ENCODE measurements at places on chromosomes 7 and 10. TPM values are rescaled to one million over a fixed set of nuclear protein-coding genes. Genes with fewer than 3 reads are reported as not detected.

CYP26A1 gene
- not detected for total RNA-seq

ADIRF gene
- 191 TPM for total RNA-seq

CPA2 gene
- total RNA-seq = not detected

DNA sequence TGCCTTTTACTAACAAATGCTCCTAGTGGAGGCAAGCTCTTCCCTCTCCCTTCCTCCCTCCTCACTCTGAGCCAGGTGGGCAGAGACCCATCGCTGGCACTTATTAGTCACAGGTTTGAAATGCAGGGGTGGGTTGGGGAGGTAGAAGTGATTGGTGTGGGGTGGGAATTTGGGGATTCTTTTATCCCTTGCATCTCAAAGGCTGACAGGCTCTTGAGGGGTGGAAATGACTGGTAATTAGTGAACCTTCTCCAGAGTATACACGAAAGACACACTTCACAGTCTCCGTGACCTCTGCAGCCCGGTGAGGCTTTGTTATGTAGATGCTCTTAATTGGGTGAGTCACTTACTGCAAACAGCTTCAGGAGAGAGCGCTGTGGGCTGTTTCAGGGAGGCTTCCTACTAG lies 13.9 kb upstream of the LRMDA start:
- DNase-seq = no peak

DNA sequence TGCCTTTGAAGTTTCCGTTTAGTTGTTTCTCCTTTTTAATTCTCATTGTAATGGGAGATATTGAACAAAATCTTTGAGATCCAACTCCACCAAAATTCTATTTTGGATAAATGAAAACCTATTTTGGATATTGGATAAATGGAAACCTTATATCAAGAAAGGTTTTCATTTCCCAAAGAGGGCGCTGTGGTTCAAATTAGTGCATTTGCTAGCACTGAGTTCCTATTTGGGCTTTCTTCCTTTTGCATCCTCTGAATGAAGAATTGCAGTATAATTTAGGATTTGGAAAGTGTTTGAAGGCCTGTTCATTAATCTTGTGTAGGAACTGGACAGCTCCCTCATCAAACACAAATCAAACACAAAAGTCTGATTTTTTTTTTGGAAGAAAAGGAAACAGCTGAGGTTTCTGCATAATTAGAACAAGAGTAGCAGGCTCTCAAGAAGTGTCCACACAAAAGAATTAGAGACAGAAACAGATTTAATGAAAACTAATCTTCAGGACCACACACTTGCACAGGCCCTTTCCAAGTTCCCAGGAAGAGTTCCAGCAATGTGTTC lies 80.8 kb upstream of the KLF14 start:
- no peak for DNase-seq

GRCh38 chr7:134444198-134444960 lies 14.5 kb downstream of the AKR1B1 start:
- no peak for DNase-seq

DNA sequence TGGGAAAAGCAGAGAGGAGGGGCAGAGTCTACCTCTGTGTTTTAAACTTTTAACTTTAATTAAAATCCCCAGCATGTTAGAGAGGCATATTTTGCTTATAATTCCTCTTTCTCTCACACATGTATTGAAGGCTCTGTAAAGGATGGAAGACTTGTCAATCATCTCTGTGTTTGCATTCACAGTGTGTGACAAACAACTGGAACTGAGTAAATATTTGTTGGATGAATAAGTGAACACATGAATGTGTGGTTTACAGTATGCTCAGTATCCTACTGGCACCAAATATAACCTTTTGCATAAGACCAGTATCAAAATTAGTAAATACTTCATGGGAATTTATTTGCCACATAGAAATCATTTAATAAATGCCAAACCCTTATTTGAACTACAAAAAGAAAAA lies 829.0 kb downstream of the GRID1 start:
- DNase-seq = no peak

DNA sequence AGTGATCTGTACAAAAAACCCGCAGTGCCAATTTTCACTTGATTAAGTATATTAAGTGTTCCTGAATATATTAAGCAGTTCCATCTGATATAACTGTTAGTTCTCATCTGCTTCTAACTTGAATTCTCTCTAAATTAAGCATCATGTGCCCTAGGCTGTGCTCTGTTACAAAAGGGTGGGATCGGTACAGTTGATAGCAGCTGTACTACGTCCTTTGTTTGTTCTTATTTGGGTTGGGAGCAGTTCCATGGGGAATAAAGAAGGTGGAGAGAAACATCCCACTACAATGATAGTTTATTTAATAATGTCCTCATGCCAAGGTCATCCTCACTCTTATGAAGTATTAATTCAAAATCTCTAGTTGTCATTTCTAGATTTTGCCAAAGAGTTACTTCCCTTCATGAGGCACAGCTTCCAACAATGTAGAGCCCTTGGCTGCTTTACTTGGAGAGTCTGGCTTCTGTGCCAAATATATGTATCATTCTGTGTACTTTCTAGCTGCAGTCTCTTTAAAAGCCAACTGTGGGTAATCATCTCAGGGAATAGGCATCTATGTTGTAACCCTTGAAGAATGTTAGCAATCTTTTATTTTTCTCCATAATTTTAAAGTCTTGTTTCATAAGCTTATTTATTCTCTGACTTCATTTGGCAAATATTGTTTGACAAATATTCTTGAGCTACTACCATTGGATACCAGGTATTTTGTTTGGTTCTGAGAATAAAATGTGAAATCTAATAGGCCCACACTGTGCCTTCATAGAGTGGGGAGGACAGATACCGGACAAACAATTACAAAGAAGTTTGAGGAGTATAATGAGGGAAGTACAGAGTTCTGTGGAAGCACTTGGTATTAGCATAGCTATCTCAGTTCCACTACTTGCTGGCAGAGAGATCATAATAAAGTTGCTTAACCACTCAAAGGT lies 22.4 kb upstream of the AHR start:
- no peak for DNase-seq

DNA sequence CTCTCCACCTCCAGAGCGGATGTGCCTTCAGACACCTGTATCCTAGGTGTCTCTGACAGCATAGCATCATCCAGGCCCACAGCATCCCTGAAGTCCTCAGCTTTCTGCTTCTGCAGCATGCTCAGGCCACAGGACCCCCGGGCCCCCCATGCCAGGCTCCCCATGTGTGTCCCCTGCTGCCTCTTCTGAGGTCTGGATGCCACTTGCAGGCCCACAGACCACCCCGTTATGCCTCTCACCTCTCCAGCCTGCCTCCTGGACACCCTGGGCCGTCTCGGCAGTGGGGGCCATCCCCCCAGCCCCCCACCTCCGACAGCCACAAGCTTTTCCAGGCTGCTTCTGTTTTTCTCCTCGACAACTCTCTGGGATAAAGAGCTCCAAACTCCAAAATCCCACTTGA lies 84.4 kb downstream of the WNT2 start:
- no peak for DNase-seq

DNA sequence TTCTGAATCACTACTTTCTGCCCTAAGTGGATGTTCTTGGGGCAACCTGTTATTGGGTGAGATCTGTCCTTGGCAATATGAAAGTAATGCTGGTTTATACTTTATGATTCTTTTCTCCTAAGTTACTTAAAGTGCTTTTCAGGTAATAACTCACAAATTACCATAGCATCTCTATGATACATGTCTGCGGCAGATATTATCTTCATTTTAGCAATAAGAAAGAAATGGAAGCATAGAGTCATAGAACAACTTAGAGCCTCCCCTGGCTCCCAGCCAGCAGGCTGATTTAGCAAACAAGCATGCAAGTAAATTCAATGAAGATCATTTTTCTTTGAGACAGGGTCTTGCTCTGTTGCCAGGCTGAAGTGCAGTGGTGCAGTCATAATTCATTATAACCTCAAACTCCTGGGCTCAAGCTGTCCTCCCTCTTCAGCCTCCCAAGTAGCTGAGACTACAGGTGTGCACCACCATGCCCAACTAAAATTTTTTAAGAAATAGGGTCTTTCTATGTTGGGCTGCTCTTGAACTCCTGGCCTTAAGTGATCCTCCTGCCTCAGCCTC lies 38.1 kb upstream of the GRM8 start:
- DNase-seq = no peak

DNA sequence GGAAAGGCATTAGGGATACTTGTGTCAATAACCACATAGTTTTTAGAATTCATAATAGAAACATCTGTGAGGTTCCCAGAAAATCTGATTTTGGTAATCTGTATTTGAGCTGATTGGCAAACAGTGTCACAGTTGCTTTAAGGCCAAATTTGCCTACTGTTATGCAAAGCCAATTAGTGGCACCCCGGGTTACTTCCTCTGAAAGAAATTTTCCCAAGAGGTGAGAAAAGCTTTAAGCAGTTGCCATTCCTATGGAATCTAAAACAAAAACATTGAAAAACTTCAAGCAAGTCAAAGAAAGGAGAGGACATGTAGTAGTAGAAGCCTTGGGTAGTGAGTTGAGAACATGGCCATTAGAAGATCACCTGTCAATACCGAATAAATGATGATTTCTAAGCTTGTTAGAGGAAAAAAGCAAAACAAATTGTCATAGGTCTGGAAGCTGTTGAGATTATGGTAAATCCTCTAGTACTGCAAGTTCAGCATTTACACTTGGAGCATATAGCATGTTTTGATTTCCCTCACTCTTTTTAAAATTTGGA lies 176.8 kb downstream of the TWIST1 start:
- DNase-seq = no peak

DNA sequence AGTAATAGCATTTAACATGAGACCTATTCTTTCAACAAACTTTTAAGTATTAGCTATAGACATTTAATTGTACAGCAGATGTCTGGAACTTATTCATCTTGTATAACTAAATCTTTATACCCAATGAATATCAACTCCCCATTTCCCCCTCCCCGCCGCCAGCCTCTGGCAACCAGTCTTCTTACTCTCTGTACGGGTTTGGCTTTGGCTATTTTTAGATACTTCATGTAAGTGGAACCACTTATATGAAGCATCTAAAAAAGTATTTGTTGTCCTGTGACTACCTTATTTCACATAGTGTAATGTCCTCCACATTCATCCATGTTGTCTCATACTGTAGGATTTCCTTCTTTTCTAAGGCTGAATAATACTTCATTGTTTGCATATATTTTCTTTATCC lies 60.8 kb downstream of the RAB18 start:
- DNase-seq = no peak

DNA sequence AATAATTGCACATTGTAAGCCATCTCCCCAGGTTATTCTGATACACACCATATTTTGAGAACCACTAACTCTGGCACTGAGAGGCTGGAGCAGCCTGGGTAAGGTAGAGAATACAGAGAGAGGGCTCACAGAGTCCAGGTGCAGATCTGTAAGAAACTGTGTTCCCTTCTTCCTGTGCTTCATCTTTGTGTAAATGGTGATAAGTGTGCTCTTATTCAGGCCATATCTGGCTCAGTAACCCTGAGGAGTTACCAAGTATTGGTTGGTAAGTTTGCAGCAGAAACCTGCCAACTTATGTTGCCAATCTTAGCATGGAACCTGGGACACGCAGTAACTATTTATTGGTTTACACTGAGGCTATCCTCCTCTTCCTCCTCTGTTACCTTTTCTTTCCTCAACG lies 16.2 kb upstream of the ICA1 start:
- no peak for DNase-seq

DNA sequence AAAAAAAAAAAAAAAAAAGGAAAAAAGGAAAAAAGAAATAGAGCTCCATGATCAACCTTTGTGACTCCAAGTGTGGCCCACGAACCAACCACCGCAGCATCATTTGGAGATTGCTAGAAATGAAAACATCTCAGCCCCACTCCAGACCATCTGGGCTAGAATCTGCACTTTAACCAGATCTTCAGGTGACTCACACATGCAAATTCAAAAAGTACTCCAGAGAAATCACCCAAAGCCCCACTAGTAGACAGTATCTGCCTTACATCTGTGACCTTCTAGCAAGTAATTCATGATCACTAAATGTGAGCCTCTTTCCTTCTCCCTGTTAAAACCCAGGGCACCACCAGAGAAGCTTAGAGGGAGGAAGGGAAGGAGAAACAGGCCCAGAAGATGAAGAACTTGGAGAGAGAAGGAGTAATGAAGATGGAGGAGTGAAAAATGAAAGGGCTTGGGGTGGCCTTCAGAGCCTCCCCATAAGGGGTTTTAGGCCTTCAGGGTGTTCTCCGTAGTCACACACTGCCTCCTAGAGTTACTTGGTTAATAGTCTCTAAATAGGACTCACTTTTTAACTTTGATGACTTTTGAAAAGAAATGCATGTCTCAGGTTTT lies 94.0 kb downstream of the SLC37A3 start:
- DNase-seq = no peak
